HTR-8/SVneo (cell line): ENCODE measurements at places on chromosomes 2 and 18.

GRCh38 chr2:88211003-88211808 lies 41.1 kb downstream of the THNSL2 start:
- no peak for DNase-seq

- DNase-seq: no peak
Observed at GRCh38 chr2:2015646-2016045, 271.3 kb upstream of the PXDN start.

DNA sequence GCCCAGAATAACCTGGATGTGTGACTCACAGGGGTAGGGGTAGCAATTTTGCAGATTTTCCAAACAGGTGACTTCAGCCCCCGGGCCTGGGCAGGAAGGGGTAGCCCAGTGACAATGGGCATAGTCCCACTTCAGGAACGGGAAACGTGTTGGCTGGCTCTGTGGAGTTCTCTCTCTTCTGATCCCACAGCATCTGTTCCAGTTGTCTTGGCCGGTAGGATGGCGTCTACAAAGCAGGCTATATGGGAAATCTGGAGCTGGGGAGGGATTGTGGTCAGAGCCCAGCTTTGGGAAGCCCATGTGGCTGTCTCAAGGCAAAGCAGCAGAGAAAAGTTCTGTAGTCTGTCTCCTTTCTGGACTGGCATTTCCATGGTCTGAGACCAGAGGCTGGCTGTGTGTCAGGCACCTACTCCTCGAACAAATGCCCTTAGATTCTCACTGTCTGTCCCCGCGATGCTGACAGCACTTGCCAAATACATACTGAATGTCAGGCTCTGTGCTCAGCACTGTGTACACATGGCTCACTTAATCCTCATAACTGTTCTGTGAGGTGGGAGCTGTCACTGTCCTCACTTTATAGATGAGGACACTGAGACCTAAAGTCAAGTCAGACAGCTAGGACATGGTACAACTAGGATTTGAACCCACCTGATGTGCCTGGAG lies 17.9 kb upstream of the TMEM214 start:
- no peak for DNase-seq

DNA sequence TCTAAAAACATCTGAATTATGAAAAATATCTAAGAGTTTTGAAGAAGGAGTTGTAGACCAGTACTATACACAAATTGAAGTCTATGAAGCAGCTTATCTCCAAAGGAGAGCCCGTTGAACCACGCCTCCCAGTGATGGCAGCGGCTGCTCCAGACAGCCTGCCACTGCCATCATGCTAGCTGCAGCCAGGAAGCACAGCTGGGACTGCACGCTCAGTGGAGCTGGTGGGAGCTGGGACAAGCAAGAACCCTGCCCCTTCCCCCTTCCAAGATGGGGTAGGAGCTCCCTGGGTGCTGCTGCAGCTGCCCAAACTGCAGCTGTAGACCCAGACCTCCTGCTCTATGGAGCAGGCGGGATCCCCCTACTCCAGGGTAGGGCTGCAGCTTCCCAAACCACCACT lies 124.7 kb upstream of the SPATS2L start:
- DNase-seq: no peak

- no peak for DNase-seq
Observed at GRCh38 chr2:224731665-224732064, 15.5 kb upstream of the CCDC195 start.

- DNase-seq: no peak
Observed at GRCh38 chr2:25131567-25132298, 36.6 kb downstream of the POMC start.

DNA sequence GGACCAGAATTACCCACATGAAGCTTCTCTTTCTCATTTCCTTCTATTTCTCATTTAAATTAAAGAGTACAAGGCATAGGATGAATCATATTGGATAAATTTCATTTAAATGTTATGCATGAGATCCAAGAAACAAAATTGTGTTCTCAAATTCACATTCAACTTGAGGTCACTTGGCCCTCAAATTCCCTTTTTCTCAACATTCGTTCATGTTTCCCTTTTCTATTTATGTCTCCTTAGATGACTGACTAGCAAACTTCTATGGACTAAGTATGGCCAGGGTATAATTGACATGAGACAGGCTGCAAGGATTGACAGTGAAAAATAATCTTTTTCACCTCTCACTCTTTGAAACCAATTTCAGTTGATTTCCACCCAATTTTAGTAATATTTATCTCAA lies 4.0 kb upstream of the LDLRAD4 start:
- DNase-seq: no peak

GRCh38 chr2:207041786-207042554 lies 102.7 kb downstream of the CPO start:
- no peak for DNase-seq

DNA sequence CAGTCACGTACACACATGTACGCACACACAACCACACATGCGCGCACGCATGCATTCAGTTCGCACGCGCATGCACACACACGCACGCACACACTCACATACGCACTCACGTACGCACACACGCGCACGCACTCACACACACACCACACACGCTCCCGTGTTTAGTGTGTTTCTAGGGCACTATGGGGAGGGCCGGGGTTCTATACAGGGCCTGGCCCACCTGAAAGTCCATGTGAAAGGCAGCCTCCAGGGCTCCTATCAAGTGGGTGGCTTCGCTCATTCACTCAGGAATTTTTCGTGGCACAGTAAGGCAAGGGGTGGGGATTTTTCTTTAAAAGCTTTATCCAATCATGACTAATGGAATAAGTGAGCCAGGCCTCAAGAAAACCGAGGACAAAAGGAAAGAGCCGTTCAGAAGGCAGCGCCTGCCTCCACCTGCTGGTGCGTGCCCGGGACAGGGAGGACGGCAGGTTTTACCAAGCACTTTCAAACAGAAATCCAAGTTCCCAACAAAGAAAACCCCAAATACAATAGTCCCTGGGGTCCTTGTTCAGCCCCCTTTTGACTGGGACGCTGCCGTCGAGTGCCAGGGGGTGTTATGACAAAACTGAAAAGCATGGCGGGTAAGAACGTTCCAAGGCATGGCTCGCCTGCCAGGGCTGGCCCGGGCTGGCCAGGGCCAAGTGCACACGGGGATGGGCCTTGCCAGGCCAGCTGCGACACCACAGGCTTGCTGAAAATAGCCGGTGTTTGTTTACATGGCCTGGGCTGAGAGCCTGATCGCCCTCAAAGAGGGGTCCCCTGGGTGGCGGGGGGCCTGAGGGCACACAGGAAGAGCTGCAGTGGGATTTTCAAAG lies 110.0 kb downstream of the HDAC4 start:
- no peak for DNase-seq

GRCh38 chr2:45974056-45974455 lies 322.6 kb downstream of the PRKCE start:
- no peak for DNase-seq

GRCh38 chr2:54499661-54500060 lies 43.5 kb downstream of the SPTBN1 start:
- no peak for DNase-seq

DNA sequence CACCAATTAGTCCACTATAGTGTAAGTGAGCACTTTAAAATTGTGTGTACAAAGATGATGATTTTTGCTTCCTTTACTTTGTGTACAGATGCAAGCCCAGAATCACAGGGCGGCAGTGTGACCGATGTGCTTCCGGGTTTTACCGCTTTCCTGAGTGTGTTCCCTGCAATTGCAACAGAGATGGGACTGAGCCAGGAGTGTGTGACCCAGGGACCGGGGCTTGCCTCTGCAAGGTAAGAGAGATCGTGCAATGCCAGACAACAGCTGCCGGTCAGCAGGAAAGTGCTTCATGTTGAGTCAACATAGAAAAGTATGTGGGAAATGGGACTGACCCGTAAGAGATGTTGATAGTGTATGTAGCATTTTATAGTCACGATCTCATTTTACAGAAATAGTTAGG lies 156.8 kb upstream of the TTC39C start:
- no peak for DNase-seq

DNA sequence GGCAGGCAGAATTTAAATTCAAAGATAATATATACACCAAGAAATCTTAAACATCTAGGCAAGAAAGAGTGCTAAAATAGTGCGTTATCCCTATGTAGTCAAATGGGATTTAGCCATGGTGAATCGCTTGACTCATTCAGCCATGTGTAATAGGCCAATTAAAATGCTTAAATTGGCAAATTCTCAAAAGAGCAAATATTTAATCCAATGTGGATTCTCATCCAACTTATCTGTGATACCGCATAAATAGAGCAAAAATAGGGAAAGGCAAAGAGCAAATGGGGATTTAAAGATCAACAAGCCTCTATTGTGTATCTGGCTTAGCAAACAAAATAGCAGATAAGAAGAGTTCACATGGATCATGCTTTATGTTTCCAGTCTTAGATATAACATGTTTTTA lies 123.2 kb upstream of the RPRM start:
- DNase-seq: no peak

DNA sequence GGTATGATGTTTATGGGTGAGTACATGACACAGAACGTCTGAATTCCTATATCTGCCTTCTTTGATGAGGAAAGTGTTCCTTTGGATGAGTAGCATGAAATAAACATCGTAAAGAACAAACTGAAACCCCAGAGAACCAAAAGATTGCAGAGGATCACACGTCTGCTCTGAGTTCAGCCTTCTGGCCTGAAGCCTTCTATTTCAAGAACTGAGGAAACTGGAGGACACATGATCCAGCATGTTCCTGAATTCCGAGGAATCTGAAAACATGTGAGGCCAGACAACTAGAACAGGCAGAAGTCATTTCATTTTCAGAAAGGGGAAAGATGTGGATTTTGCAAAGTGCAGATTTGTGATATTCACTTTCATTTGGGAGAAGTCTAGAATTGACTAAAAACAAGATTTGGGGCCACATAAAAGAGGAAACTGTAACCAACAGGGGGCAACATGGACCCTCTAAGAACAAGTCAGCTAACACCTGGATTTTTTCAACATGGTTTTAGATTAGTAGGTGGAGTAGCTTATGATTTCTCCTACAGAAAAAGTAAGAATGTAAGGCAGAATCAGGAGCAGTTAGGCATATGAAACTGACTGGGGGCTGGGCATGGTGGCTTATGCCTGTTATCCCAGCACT lies 8.3 kb downstream of the SULT6B1 start:
- no peak for DNase-seq

DNA sequence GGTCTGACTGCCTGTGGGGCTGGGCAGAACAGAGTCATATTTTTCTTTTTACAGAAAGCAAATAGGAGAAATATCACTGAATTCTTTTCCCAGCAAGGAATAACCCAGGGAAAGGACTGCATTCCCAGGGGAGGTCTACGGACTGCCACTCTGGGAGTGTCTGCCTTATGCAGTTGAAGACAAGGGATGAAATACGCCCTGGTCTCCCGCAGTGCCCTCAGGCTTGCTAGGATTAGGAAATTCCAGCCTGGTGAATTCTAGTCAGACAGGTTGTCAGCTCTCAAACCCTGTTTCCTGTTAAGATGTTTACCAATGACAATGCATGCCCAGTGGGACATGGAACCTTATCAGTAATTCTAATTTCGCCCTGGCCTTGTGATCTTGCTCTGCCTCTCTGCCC lies 30.3 kb upstream of the PDK1 start:
- no peak for DNase-seq

- DNase-seq: no peak
Observed at GRCh38 chr2:46230677-46231425, 66.4 kb upstream of the EPAS1 start.

GRCh38 chr2:222427646-222428301 lies 3.4 kb downstream of the SGPP2 start:
- DNase-seq: no peak

- no peak for DNase-seq
Observed at GRCh38 chr2:27241761-27242613, 20.9 kb downstream of the SLC30A3 start.
